ENCODE measurements at places on chromosomes 7 and 10.

GRCh38 chr7:78924581-78924980, 528.9 kb downstream of the MAGI2 start:
- DNase-seq: no peak

DNA sequence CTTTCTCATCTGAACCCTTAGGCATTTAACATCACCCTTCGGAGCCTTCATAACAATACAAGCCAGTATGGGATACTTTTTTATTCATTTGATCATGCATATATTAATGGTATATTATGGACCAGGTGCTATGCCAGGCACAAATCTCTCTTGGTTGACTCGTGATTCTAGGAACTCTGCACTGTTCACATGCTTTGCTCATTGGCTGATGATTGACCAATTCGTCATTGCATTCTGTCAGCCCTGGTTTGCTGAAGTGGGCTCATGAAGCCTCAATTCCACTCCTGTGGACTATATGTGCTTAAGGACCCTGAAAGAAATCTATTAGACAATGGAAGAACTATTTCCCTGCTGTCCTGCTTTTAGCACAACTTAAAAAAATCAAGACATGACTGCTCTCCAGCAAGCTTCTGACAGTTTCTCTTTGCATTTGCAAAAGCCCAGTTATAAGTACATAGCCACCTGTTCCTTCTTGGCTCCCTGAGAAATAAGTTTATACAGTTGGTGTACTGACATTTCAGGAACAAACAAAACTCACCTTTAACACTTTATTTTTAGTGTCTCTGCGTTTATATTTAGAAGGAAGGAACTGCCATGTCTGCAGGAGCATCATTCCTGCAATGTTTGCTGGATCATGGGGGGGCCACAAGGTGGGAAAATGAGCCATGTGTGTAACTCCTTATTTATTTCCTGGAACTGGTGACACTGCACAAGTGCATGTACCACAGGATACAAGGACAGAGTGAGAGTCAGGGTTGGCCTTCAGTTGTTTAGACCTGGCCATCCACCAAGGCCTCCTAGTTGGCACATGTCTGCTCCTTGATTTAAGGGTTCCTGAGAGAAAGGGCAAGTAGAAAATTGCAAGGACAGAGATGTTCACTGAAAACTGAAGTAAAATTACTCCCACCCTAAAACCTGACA, 146.0 kb upstream of the NAMPT start:
- no peak for DNase-seq

DNA sequence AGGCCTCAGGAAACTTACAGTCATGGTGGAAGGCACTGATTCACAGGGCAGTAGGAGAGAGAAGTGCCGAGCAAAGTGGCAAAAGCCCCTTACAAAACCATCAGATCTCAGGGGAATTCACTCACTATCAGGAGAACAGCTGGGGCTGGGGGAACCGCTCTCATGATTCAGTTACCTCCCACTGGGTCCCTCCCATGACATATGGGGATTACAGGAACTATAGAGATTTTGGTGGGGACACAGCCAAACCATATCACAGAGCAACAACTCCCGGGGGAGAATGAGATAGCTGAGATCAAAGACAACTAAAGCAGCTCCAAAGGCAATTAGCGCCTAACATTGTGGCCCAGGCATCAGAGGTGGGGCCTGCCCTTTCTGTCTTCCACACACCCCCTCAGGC, 85.4 kb upstream of the VOPP1 start:
- DNase-seq: no peak

DNA sequence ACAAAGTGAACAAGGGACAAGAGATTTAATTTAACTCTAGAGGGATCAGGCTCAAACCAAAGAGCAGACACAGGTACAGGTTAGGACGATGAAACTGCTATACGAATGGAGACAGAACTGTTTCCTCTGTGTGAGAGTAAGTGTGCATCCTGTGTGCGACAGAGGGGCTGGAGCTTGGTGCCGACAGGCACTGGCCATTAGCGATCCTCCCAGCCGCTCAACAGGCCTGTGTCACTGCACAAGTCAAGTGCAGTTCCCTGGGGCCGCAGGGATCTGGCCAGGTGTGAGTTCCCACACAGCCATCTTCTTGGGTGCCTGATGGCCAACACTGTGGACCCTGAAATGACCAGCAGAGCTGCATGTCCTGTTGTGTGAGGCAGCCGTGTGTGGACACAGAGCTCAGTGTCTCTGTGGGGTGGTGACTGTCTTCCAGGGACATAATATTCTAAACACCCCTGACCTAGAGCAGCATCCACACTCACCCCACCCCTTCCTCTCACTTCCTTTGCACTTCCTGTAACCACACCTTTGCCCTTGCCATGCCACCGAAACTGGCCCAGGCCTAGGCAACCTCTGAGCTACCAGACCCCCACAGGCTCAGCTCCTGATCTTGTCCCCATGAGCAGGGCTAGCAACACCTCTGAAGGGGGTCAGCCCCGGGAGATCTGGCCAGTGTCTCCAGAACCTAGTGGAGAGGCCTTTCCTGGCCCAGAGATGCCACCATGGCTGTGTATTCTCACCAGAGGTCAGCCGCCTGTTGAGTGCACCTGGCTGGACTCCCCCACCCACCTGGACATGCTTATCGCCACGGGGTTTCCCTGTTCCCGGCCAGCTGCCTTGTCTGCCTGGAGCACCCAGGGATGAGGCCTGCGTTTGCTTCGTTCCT, 11.7 kb upstream of the TBRG4 start:
- DNase-seq: no peak

- DNase-seq: no peak
Observed at GRCh38 chr7:71424166-71425035, 292.5 kb downstream of the GALNT17 start.

GRCh38 chr10:78614744-78615143, 454.0 kb upstream of the ZMIZ1 start:
- no peak for DNase-seq

DNA sequence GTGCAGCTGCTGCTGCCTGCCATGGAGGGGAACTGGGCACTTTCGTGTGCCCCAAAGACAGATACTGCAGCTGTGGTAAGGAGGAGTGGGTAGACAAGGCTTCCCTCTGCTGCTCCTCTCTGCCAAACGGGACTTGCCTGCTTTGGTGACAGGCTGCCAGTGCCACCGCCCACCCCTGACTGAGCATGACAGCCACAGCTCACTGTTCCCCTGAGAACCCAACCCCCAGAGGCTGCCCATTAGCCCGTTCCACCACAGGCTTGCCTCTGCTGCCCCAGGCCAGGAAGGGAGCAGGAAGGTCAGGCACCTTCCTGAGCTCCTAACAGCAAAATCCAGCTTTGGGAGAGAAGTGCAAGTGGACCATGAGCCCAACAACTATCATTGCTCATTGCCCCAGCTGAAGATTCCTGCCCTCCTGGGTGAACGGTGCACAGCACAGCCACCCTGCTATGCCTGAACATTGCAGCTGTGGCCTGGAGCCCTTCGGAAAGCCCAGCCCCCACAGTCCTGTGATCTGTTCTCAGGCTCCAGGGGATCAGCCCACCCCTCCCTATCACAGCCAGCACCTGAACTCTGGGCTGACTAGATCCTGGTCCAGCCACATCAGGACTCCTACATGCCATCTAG, 58.7 kb upstream of the ANTXRL start:
- no peak for DNase-seq

- no peak for DNase-seq
Observed at GRCh38 chr10:98380493-98381339, 34.3 kb downstream of the PYROXD2 start.

GRCh38 chr10:23980094-23980493, 228.8 kb upstream of the KIAA1217 start:
- peak; percentile 59 for DNase-seq

- DNase-seq: no peak
Observed at GRCh38 chr7:14938181-14938580, 35.6 kb upstream of the DGKB start.

- no peak for DNase-seq
Observed at GRCh38 chr7:89994483-89994882, 159.8 kb upstream of the STEAP1 start.

DNA sequence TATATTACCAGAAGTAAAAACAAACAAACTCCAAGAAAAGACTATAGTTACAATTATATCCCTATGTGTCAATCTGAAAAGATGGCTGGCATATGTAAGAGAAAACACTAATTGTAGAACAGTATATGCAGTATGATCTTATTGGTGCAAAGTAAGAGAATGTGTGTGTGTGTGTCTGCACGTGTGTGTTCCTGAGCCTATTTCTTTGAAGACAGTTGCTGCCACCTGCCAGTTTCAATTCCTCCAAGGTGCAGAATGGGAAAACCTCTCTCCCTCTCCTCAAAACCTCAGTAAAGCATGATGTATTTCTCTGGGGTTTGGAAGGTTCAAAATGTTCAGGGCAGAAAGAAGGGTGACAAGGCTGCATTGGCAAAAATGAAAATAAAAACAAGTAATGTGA, 8.8 kb upstream of the SFTPA1 start:
- no peak for DNase-seq

DNA sequence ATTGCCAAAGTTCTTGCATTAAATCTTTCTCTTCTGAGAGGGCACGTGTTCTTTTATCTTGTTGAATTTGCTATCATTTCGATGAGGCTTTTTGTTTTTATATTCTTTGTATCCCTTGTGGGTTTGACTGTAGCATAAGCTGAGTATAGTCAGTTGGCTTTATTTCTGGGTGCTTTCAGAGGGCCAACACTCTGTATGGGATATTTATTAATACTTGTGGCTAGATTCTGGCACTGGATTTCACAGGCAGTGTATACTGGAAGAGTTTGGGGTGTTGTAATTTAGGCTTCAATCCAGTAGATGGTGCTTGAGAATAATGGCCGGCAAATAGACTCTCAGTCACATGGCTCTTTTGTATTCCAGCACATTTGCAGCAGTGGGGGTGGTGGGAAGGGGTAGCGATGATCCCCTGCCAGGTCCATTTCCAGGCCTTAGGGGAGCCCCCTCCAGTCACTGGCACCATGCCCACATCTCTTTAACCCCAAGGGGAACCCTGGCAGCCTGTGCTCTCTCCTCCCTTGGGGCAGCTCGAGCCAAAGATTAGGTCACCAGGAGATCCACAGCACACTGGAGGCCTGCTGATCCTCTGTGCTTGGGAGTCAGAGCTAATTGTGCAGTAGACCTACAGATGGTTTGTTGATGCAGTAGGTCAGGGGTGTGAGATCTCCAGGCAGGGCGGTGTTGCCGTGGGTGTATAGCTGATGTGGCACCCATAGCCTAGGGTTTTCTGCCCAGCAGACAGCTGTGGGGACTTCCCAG, 81.8 kb downstream of the PTPN20 start:
- DNase-seq: no peak

DNA sequence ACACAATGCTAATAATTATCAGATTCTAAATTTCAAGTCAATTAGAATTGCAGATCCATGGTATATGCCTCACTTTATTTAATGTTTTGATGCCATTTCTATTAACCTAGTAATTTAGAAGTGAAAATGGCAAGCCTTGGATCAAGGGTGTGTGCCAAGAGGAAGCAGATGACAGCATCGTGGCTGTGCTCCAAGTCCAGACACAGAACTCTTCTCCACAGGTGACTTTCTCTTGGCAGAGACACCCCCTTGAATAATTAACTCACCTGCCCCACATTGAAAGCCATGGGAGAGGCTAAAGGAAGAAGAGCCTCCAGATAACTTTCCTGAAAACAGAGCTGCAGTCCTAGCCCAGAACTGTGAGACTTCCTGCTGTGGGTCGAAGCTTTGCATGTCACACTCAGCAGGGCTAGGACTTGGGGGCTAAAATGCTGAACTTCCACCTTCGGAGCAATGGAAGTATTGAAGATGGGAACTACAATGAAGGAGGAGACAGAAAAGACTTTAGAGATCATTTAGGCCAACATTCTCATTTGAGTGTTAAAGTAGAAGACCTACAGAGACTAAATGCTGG, 996 bp upstream of the C10orf90 start:
- peak; percentile 71 for DNase-seq

DNA sequence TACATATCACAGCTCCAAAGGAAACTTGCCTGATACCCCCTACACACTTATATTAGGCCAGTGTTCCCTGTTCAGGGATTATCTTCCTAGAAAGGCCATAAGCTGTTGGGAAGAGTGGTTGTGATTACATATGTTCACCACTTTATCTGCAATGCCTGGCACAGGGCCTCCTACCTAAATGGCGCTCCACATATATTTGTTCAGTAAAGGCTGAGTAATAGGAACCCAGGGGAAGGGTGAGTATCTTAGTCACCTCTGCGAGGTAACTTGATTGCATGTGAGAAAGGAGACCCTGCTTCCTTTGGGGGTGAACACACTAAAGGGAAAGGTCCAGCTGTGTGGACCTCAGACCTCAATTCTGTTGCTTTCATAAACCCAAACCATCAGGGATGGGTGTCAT, 896.0 kb downstream of the LRMDA start:
- DNase-seq: no peak

GRCh38 chr10:4848356-4849041, 22.5 kb downstream of the AKR1E2 start:
- no peak for DNase-seq

- DNase-seq: no peak
Observed at GRCh38 chr10:128711806-128712205, 585.6 kb upstream of the MKI67 start.

- peak; percentile 34 for DNase-seq
Observed at GRCh38 chr10:132030898-132031463, 34.8 kb upstream of the JAKMIP3 start.

GRCh38 chr10:5354068-5354467, 10.7 kb upstream of the UCN3 start:
- no peak for DNase-seq

DNA sequence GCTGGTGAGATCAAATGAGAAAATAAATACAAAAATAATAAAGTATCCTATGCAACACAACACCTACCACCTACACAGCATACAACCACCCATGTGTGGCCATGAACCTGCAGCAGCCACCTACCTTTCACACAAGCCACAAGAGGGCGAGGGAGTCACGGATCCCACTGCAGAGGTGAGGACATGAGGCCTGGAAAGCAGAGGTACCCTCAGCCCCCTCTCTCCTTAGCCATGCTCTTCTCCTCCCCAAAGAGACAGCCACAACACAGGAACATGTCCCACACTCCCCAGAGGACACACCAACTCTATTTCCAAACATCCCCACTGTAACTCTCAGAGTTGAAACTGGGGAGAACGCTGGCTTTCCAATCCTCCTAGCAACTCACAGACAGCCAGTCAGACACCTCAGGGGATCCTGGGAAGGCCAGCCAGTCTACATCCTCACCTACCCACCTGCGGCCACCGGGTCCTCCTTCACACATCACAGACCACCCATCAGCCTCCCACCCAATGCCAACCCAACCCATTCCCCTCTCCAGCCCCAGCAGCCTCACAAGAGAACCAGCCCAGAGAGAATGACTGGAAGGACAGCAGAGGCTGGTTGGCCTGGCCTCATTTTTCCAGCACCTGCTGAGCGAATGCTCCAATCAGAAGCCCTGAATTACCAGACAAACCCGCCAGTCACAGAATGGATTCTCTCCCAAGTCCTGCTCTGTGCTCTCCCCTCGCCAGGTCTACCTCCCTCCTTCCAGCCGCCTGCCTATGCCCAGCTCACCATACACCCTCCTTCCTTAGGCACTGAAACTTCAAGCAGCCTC, 18.4 kb downstream of the DLG5 start:
- DNase-seq: no peak

- DNase-seq: peak; percentile 95
Observed at GRCh38 chr7:122886357-122887081, at the start of gene CADPS2. TSS of gene CADPS2 (minus strand) at chr7:122886460. CDS start at chr7:122886337, 123 bp downstream.

- DNase-seq: no peak
Observed at GRCh38 chr7:31076641-31077310, 24.7 kb downstream of the ADCYAP1R1 start.
